ENCODE measurements at places on chromosomes 6 and 20.

GRCh38 chr6:108268845-108269244, 8.0 kb upstream of the SNX3 start:
- ATAC-seq = no peak
- H3K4me3 ChIP-seq = no peak overlapping the region
- no peaks in the 10 kb centered on the region for H3K27me3 ChIP-seq
- no peak overlapping the region for H3K27ac ChIP-seq
- H3K4me1 ChIP-seq = no peaks in the 10 kb centered on the region

DNA sequence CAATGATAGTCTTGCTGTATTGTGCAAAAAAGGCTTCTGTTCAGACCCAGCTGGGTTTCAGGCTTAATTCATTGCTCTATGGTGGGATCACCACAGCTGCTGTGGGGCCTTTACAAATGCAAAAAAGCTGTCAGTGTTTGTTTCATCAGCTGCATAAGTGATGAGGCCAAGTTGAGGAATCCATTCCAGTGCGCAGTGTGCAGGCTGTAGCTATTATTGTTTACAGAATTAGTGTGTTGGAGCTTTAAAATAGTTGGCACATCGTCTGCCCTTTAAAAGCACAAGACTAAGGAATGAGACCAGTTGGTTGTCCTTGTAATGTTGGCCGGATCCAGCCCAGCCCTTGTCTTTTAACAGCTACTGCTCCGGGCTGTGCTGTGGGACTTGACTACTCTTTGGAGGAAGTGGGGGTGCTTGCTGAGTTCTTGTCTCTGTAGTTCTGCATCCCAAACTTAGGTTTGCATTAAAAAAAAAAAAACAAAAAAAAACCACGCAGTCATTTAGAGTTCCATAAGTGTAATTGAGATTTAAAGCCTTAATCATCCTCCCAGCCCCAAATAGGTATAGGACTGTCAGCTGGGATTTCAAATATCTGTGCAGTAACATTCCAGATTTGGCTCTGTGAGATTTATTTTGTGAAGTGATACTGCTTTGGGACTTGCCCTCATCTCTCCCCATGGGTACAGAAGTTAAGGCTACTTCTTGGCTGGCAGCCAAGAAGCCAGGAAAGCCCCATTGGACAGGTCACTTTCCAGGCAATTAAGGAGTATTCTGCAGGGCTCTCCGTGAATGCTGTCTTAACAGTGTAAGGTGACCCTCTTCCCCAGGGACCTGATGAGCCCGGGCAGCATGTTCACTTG, 19.3 kb downstream of the JARID2 start:
- peak; percentile 34 for ATAC-seq
- peaks cover 94% of the 10 kb centered on the region for H3K4me1 ChIP-seq
- H3K4me3 ChIP-seq = no peak overlapping the region

- ATAC-seq = no peak
- no peak overlapping the region for H3K4me3 ChIP-seq
- no peaks in the 10 kb centered on the region for H3K36me3 ChIP-seq
- no peaks in the 10 kb centered on the region for H3K27me3 ChIP-seq
Measured at GRCh38 chr6:21900730-21901129, 307.2 kb downstream of the SOX4 start.

- no peaks in the 10 kb centered on the region for H3K27me3 ChIP-seq
- ATAC-seq = no peak
- H3K4me3 ChIP-seq = no peak overlapping the region
- peaks cover 59% of the 10 kb centered on the region for H3K36me3 ChIP-seq
- H3K4me1 ChIP-seq = no peaks in the 10 kb centered on the region
- H3K27ac ChIP-seq = peak overlapping the region; percentile 15
Measured at GRCh38 chr6:17656092-17656491, 50.6 kb downstream of the NUP153 start.

- no peak overlapping the region for H3K4me3 ChIP-seq
- no peaks in the 10 kb centered on the region for H3K27me3 ChIP-seq
- no peaks in the 10 kb centered on the region for H3K4me1 ChIP-seq
- ATAC-seq = no peak
- no peaks in the 10 kb centered on the region for H3K36me3 ChIP-seq
- H3K27ac ChIP-seq = no peak overlapping the region
Measured at GRCh38 chr6:155378276-155378675, 64.0 kb upstream of the TFB1M start.

- H3K36me3 ChIP-seq = peaks cover 30% of the 10 kb centered on the region
- ATAC-seq = no peak
- H3K4me1 ChIP-seq = no peaks in the 10 kb centered on the region
- no peak overlapping the region for H3K4me3 ChIP-seq
Measured at GRCh38 chr6:108331982-108332381, 37.1 kb downstream of the AFG1L start.

DNA sequence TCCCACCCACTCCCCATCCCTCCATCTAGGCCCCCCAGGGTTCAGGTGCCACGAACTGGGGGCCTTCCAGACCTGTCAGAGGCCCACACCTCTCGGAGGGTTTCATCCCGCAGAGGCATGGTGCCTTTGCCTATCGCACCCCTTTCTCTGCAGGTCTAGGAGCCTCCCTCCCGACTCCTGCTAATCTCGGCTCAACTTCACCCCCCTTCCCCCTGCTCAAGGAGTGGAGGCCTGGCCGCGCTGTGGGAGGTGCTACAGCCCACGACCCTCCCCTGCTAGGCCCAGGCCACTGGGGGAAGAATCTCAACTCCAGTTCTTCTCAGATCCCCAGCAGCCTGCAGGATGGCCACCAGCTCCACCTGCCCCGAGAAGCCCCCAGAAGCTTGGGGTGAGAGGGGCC, at the start of gene TULP1:
Gene TULP1, minus strand, starts transcription at position 157 of the 400 bp plus-strand sequence. Its CDS starts 38 bp downstream, at position 119.
- no peaks in the 10 kb centered on the region for H3K36me3 ChIP-seq
- peaks cover 21% of the 10 kb centered on the region for H3K4me1 ChIP-seq
- H3K27me3 ChIP-seq = peaks cover 61% of the 10 kb centered on the region
- H3K27ac ChIP-seq = no peak within 1 kb of the TSS

GRCh38 chr20:41286240-41286851, 31.2 kb downstream of the ZHX3 start:
- no peak overlapping the region for H3K4me3 ChIP-seq
- no peaks in the 10 kb centered on the region for H3K27me3 ChIP-seq
- H3K4me1 ChIP-seq = peaks cover 5% of the 10 kb centered on the region
- H3K27ac ChIP-seq = no peak overlapping the region

DNA sequence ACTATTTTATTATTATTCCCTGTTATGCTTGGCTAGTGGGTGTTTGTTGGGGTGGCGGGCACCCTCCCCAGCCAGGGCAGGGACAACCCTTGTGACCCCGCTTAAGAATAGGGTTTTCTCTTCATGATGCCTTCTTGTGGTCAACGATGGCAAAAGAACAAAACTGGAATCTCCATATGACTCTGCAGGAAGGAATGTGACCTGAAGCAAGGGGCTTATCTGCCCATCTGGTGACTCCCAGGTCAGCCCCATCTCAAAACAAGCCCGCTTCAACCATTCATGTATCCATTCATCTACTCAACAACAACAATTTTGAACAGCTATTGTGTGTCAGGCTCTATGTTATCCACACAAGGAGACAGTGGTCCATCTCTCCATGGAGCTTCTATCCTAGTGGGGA, 30.9 kb upstream of the TGM6 start:
- peaks cover 9% of the 10 kb centered on the region for H3K4me1 ChIP-seq
- no peaks in the 10 kb centered on the region for H3K36me3 ChIP-seq
- ATAC-seq = no peak
- H3K27ac ChIP-seq = no peak overlapping the region
- peaks cover 14% of the 10 kb centered on the region for H3K27me3 ChIP-seq
- no peak overlapping the region for H3K4me3 ChIP-seq

GRCh38 chr6:103687430-103687829, 1172.3 kb downstream of the HACE1 start:
- no peaks in the 10 kb centered on the region for H3K4me1 ChIP-seq
- H3K27me3 ChIP-seq = no peaks in the 10 kb centered on the region
- H3K27ac ChIP-seq = no peak overlapping the region
- H3K36me3 ChIP-seq = no peaks in the 10 kb centered on the region
- H3K4me3 ChIP-seq = no peak overlapping the region

GRCh38 chr6:13811627-13812358, 2.6 kb downstream of the MCUR1 start:
- peaks cover 11% of the 10 kb centered on the region for H3K36me3 ChIP-seq
- no peaks in the 10 kb centered on the region for H3K27me3 ChIP-seq
- peaks cover 47% of the 10 kb centered on the region for H3K4me1 ChIP-seq
- no peak overlapping the region for H3K4me3 ChIP-seq
- H3K27ac ChIP-seq = peak overlapping the region; percentile 93

- peak overlapping the region; percentile 1 for H3K27ac ChIP-seq
- H3K27me3 ChIP-seq = peaks cover 16% of the 10 kb centered on the region
- H3K4me1 ChIP-seq = peaks cover 29% of the 10 kb centered on the region
- H3K4me3 ChIP-seq = no peak overlapping the region
- H3K36me3 ChIP-seq = no peaks in the 10 kb centered on the region
Measured at GRCh38 chr6:163661272-163661671, 246.8 kb downstream of the QKI start.

GRCh38 chr6:153618371-153619322, 420.4 kb upstream of the OPRM1 start:
- H3K27me3 ChIP-seq = no peaks in the 10 kb centered on the region
- ATAC-seq = no peak
- no peak overlapping the region for H3K4me3 ChIP-seq
- no peaks in the 10 kb centered on the region for H3K4me1 ChIP-seq
- no peak overlapping the region for H3K27ac ChIP-seq

DNA sequence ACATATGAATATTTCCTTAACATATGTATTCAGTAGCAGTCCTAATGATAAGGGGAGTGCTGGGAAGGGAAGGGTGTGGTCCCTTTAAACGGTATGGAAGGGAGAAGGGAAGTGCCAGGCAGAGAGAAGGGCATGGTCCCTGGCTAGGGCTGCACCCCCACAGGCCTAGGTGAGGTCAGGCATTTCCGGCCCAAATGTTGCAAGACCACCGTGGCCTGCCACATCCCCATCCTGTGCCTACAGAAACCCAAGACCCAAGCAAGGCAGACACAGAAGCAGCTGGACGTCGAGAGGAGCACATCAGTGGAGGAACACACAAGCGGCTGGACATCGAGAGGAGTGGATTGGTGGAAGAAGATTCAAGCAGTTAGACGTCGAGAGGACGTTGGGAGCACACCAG, 5.9 kb downstream of the RRAGD start:
- peaks cover 8% of the 10 kb centered on the region for H3K27me3 ChIP-seq
- H3K27ac ChIP-seq = no peak overlapping the region

- no peak overlapping the region for H3K27ac ChIP-seq
- H3K4me1 ChIP-seq = no peaks in the 10 kb centered on the region
- no peak for ATAC-seq
- no peak overlapping the region for H3K4me3 ChIP-seq
- H3K36me3 ChIP-seq = peaks cover 9% of the 10 kb centered on the region
- no peaks in the 10 kb centered on the region for H3K27me3 ChIP-seq
Measured at GRCh38 chr6:89553431-89553830, 85.1 kb downstream of the LYRM2 start.

DNA sequence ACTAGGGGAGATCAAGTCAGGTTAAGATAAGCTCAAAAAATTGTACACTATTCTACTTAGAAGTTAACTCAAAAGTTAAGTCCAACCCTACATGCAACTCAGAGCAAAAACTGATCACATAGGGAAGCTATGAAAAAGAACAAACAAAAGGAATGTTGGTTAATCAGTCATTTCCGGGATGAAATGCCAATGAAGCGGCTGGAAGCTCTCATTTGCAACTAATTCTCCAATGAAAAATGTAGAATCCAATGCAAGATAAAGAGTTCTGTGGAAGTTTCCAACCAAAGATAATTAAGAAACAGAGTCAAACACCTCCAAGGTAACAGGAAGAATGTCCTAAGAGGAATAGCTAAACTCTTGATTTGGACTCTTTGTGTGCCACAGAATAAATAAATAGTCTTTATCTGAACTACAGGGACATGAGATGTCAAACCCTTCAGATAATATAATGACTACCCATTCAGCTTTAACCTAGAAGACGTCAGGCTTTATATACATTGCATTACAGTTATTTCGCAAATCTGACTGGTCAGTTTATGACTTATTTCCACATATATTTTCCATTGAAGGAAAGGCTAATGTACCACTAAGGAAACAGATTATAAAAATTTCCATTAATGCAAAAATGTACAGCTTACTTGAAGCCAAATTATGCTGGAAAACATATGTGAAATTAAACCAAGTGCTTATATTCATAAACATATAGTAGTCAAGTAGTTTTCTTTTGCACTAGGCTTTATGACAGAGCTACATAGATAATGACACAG, 48.0 kb upstream of the DST start:
- no peaks in the 10 kb centered on the region for H3K27me3 ChIP-seq
- H3K4me3 ChIP-seq = no peak overlapping the region
- H3K36me3 ChIP-seq = no peaks in the 10 kb centered on the region
- H3K4me1 ChIP-seq = peaks cover 7% of the 10 kb centered on the region

DNA sequence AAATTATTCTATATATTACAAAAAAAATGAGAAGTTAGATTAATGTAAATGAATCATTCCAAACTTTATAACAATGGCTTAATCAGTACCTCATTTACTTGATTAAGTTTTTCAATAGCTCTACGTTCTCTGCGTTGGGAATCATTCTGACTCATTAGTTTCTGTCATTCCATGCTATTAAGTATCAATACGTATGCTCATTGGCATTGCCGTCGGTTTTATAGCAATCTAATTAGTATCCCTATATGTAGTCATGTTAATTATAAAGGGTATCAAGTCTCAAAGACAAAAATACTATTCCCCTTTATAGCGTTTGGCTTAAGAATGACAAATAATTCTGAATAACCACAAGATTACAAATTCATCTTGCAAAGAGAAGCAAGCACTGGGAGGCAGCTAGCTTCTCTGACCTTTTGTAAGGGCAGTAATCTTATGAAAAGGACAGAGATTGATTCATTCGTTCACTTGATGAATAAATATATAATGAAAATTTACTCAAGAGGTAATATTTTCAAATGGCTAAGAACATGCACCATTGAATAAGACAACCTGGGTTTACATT, 41.8 kb downstream of the OLIG3 start:
- H3K27ac ChIP-seq = no peak overlapping the region
- H3K36me3 ChIP-seq = no peaks in the 10 kb centered on the region
- H3K4me3 ChIP-seq = no peak overlapping the region
- H3K27me3 ChIP-seq = peaks cover 8% of the 10 kb centered on the region
- ATAC-seq = no peak

DNA sequence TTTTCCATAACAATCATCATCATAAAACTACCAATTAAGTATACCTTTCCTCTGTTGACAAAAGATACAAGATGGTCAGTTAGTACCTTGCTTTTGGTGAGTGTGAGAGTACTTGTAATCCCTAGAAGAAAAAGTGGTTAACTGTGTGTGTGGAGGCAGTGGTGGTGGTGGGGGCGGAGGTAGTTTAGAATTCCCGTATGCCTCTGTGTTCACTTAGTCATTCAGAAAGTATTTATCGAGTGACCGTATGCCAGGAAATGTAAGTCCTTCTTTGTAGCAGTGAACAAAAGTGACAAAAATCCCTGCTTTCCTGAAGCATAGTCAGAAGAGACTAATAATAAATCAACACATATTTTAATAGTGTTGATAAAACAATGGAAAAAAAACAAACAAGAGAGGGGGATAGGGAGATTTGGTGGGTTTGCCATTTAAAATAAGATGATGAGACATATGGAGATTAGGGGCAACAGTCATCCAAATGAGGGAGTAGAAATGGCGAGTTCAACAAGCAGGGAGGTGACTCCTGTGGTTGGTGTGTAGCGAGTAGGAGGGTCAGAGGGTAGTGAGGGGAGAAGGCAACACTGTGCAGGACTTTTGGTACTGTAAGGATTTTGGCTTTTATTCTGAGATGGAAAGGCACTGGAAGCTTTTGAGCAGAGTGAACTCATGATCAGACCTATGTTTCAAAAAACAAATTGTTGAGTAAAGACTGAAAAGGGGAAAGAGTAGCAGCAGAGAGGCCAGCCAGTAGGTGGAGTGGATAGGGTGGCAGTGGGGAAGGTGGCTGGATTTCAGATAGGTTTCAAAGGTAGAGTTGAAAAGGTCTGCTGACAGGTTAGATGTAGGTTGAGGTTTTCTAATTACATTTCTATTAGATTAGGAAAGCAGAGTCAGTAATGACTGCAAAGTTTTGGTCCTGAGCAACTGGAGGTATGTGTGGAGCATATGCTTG, 40.3 kb upstream of the SIM1 start:
- H3K36me3 ChIP-seq = peaks cover 11% of the 10 kb centered on the region
- peak; percentile 24 for ATAC-seq
- H3K27ac ChIP-seq = no peak overlapping the region
- no peak overlapping the region for H3K4me3 ChIP-seq
- no peaks in the 10 kb centered on the region for H3K27me3 ChIP-seq

All from stimulated activated memory B cell treated with anti-CD40 and anti-IgM and Interleukin-4, amounts not matched to agents 10 μg/mL and 1 μg/mL and 100 μg/mL, for 72 hours (primary cell).